Cortex of kidney (tissue), 1 donor: ENCODE measurements at places on chromosomes 5 and 9.

DNA sequence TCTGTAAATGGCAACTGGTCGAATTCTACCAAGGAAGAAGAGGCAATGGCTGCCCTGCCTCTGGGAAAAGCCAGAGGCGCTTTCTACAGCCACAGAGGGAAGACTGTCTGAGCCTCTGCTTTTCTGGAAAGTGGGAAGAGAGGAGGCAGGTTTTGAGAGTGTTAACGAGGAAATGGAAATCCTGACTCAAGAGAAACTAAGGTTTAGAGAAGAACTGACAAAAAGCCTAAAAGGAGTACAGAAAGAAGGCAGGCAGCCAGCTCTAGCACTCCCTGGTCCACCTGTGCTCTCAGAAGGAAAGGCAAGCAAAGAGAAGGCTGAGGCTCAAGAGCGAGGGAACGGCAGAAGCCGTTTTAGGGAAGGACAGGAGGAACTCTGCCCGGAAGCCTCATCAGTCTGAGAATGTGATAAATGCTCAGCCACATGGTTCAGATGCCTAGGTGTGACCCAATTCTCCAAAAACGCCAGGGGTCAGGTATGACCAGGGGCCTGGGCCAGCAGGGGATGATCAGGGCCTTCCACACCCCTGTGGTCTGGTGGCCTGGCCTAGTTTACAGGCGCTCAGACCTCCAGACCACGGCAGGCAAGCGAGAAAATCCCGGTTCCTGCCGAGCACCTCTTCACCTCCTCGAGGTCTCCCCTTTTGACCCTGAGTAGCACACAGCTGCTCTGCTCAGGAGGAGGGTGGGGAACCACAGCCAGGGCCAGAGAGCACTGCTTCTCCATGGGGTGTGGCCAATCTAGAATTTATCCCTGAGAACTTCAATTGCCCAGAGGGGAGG lies 79.9 kb upstream of the FBXW11 start:
- DNase-seq, result no peak

DNA sequence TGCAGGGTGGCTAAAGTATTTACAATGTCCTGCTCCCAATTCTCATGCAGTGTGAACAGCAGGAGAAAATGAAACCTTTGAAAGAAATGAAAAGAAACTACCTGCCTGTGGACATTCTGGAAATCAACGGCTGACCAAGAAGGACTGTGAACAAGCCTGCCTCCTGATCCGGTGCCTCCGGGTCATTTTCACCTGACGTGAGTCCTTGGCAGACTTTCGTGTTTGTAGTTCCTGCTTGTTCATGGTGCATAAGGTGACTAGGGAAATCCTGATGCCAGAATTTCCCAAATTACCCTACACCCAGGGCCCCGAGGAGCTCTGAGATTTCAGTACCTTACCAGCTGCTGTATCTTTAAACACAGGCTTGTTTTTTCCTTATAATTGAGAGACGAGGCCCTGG lies 317.5 kb downstream of the TLE1 start:
- no peak for DNase-seq

DNA sequence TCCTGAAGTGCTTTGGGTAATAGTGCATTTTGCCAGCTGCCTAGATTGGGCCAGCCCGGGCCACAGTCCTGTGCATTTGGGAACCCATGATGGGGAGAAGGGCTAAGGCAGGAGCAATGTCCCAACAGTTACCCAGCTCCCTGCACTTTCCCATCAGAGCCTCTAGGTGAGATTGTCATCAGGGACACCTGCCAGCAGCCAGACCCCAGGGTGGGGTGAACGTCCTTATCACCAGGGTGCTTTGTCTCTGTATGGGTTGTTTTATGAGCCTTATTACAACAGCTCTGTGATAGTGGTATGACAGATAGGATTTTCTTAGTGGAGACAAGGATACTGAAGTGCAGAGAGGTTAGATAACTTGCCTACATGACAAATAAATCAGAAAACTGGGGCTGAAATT lies 365.7 kb downstream of the OSTF1 start:
- DNase-seq, result no peak

DNA sequence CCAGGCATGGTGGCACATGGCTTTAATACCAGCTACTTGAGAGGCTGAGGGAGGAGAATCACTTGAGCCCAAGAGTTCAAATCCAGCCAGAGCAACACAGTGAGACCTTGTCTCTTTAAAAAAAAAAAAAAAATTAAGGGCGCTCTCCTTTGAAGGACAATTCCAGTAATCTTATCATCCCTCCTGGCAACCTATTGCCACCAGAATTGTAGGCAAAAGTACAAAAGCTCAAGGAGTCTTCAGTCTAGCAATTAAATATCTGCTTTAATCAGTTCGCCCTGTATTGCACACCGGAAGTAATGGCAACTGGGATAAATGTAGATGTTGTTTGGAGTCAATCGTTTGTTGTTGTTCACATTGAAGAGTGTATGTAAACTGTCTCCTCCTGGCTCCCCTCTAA lies 7.7 kb downstream of the SNX18 start:
- no peak for DNase-seq

GRCh38 chr9:105259731-105260612 lies 15.5 kb downstream of the SLC44A1 start:
- DNase-seq, result no peak

DNA sequence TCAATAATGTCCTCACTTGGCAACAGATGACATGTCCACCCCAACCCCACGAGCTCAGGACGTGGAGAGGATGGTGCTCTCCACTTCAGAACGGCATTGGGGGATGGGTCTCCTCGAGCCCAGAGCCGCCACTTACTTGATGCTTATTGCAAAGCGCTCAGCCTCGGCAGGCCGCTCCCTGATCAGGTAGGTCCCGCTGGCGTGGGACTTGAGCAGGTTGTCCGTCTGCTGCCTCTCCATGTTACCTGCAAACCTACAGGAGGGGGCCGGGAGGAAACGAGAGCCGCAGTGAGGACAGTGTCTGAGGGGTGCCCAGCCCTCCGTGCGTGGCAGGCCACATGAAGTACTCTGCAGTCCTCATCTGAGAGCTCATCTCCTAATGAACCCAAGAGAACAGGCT lies 36.6 kb upstream of the SARDH start:
- no peak for DNase-seq

DNA sequence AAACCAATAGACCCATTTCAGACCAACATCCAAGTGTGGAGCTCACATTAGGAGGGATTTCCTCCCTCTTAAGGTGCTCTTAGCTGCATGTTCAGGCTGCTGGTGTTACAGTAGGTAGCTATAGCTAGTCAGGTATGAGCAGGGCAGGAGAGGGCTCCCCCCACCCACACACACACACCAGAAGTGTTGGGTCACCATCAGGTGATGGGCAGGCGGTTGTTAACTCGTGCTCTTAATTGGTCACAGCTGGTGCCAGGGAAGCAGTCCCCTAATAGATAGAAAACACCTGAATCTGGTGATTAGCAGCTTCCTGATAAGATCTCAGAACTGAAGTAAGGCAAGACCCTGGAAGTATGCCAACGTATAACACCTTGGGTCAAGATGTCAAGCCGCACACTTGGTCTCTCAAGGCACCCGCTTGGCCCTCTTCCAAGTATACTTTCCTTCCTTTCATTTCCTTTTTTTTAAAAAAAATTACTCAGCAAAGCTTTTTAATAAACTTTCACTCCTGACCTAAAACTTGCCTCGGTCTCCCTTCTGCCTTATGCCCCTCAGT lies 532.4 kb downstream of the DNAH5 start:
- no peak for DNase-seq

- DNase-seq, result no peak
Measured at GRCh38 chr5:59661311-59661710, 232.2 kb downstream of the PDE4D start.

DNA sequence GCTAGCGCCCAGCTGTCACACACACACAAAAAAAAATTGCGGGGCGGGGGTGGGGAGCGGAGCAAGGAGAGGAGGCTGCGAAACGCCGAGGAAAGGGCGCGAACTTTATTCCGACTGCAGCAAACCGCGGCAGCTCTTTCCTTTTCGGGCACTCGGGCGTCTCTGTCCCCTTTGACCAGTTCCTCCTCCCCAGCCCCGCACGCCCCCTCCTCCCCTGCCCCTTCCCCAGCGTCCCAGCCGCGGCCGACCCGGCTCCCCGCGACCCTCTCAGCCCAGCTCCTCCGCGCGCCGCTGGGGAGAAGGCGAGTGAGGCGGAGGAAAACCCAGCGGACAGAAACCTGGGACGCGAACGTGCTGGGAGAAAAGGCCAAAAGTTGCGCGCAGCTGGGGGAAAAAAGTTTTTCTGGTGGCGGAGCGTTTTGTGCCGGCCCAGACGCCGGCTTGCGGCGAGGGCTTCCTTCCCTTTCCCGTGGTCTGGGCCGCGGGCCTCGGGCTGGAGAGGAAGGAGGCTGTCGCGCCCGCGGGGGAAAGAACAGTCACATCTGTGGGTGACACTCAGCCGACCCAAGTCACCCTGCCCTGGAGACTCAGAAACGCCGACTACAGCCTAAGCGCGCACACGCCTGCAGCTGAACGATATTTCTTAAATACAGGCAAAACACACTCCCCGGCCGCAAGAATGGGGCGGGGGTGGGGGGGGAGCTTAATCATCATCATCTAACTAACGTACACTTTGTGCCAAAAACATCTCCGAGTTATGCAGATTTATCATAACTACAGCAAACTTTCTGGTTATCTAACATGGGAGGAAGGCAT lies 1.1 kb upstream of the BNC2 start:
- no peak for DNase-seq

DNA sequence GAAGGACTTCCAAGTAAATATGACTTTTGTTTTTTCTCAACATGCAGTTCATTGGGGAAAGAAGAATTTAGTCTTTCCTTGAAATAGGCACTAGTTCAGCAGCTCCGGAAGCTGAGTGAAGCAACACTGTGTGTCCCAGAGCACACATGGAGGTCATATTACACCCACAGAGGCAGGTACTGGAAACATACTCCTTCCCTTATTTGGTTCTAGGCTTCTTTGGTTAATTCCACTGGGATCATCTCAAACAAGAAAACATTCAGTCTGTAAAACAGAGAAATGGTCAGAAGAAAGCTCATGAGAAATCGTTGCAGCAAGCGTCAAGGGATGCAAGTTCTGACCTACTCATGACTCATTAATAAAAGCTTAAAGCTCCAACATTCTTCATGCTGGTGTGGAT lies 175.1 kb upstream of the PCSK5 start:
- no peak for DNase-seq

DNA sequence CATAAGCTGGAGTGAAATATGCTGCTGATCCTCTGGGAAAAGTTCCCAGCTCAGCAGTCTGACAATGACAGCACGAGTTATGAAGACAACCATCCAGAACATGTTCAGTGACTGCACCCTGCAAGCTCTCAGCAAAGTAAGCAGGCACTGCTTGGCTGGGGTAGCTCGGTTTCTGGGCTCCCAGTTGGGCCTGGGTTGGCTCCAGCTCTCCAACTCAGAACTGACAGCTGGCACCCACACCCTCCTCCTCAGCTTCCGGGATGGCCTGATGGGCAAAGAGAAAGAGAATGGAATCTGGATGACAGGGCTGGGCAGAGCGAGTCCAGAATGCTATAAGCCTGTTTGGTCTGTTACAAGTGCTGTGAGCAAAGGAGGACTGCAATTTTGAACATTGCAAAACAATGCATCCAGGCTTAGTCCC lies 185.0 kb downstream of the CSNK1G3 start:
- no peak for DNase-seq

DNA sequence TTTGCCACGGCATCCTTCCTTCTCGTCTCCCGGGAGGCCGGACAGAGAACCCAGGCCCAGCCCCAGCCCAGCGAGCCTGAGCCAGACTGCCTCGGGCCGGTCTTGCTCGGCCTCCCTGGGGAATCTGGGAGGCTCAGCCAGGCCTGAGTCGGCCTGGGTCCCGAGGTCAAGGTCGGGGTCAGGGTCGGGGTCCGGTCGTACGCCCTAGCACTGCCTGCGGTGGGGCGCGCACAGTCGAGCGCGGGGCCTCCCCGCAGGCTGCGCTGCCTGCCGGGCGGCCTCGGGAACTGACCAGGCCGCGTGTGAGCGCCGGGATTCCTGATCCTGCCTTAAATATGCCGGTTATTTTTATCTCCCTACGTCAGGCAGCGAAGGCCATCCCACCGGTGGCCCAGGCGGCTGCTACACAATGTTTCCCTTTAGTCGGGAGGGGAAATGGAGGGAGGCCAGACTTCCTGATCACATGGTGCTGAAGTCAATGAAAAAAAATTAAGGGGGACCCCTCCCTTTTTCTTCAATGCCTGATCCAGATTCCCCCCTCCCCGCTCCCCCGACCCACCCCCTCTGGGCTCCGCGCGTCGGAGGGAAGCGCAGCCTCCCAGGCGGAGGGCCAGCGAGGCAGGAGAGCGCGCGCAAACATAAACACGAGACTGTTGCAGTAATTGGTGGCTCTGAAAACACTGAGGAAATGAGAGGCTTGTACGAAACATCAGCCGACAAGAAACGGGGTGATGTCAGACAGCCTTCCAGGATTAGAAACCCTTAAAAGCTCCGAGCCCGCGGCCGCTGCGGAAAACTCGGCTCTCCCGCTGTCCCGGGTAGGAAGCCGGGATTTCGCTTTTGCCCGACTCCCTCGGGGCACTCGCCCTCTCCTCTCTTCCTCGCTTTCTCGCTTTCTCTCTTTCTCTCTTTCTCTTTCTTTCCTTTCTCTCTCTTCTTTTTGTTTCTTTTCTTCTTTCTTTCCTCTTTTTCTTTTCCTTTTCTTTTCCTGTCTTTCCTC lies 148.2 kb upstream of the KLF4 start:
- no peak for DNase-seq

DNA sequence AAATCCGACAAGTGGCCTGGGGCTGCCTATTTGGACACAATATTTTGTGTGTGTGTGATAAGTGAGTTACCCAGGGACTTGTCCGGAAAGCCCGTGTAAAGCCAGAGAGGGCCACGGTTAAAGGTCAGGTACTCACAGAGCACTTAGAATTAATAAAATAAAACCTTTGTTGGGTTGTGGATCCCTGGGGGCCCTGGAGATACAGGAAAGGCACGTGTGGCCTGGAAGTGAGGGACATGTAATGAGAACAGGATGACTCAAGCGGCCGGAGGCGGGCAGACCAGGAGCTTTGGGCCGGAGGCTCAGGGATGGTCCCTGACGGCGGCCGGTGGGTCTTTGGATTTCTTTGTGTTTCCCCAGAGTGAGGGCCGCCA lies 1.0 kb downstream of the DMRT2 start:
- DNase-seq, result no peak

DNA sequence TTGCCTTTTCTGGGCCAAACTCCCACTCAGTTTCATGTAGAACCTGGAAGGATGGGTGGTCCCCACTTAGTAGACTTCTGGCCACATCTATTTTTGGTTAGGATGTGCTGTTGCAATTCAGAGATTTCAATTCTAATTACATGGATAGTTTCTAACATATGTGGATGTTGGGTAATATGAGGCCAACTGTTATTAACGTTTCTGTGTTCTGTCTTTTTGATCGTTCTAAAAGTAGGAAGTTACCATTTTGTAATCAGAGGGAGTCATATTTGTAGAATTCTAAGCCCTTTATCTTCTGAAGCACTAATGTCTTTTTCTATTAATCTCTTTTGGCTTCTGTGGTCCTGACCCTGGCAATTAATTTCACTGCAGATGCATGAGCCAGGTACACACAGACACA lies 141.6 kb upstream of the SPEF2 start:
- DNase-seq, result no peak

- DNase-seq, result no peak
Measured at GRCh38 chr5:36606036-36606427, 374 bp upstream of the SLC1A3 start.

DNA sequence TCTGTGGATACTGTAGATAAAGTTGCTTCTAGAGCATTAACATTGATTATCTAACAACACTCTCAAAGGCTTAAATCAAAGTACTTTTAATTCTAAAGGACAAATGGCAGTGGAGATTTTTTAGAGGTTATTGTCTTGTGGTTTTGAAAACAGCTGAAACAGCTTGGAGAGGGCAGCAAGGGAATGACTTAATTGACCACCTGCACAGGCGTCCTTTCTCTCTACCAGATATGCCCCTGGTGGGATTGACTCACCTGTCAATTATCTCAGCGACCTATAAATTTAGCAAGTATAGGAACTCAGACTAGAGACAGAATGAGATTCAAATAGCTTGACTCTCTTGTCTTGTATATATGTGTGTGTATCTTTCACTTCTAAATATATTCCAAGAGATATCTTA lies 13.5 kb downstream of the ARL14EPL start:
- no peak for DNase-seq
